NCI-H187 treated with DMSO at 0.1 percent for 48 hours (cell line): ENCODE measurements at places on chromosomes 13 and 19.

DNA sequence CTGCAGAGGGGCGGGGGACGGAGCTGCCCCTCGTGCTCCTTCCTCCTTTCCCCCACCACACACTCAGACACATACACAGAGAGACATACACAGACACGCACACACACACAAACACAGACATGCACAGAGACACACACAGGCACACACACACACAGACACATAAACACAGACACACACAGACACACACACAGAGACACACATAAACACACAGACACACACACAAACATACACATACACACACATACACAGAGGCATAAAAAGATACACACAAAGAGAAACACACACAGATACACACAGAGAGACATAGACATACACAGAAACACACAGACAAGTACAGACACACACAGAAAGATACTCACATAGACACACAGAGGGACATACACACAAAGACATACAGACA lies 136.0 kb downstream of the UQCRFS1 start:
- no peak for DNase-seq

GRCh38 chr13:75825161-75825560 lies 189.0 kb downstream of the LMO7 start:
- DNase-seq, result no peak

DNA sequence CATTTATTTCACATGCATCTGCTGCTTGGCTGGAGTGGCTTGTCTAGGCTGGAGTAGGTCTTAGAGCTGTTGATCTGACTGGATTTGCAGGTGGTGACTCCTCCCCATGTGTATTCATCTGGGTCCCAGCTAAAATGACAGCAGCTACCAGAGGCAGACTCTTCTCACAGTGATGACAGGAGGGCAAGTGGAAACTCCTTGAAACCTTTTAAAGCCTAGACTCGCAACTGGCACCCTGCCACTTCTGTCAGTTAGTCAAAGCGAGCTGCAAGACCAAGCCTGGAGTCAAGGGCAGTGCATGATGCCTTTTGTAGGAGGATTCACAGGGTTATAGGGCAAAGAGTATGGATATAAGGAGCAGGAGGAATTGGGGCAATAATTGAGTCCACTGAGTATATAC lies 65.2 kb downstream of the TEX26 start:
- peak; percentile 60 for DNase-seq

GRCh38 chr13:80314711-80315653 lies 25.9 kb downstream of the SPRY2 start:
- no peak for DNase-seq

- no peak for DNase-seq
These were observed 77.4 kb downstream of the PDS5B start for GRCh38 chr13:32663660-32664059.
